ENCODE measurements at places on chromosomes 2 and 18.

DNA sequence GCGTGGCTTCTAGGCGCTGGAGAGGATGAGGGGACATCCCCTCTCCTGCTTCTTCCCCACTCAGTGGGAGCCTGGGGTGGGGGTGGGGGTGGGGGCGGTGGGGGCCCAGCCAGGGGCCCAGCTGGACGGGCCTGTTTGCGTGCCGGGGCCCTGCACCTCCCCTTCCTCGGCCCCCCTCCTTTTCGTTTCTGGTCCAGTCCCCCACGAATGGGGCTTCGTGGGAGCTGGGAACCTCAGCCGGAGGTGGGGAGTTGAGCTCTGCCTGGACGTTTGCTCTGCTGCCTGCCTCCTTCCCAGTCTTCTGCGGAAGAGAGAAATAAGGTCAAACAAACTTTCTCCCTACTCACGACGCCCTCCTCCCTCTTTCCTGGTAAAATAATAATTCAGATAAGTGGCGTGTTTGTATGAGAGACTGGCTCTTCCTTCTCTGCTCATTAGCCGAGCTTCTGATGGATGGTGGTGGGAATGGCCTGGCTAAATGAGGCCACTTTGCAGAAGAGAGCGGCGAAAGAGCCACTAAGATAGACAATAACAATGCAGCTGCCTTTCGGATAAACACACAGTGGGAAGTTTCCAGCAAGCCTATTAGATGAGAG lies 782 bp downstream of the MTA3 start:
- peak; percentile 26 for DNase-seq

DNA sequence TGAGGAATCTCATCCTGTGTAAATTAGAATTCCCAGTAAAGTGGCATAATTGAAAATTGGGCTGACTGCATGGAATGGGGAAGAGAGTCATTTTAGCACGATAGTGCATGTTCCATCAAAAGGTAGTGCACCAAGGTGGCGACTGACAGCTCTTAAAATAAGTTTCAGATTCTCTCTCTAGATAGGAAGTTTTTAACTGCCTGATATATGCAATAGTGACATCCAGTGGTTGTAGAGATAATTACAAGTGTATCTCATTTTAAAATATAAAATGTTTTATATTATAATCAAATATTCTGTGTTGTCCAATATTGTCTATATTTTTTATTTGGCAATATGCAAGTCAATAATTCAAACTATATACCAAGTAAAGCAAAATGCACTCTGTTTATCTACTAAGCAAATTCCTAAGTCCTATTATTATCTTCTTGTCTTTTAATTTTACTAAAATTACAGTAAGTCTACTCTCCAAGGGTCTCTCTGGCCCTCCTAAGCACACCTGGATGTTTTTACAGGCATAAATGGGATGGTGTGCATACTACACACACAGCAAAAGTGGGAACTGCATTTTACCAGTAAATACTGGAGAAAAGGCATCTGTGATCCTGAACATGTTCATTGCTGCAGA lies 397.7 kb upstream of the HNRNPA3 start:
- DNase-seq = peak; percentile 44

DNA sequence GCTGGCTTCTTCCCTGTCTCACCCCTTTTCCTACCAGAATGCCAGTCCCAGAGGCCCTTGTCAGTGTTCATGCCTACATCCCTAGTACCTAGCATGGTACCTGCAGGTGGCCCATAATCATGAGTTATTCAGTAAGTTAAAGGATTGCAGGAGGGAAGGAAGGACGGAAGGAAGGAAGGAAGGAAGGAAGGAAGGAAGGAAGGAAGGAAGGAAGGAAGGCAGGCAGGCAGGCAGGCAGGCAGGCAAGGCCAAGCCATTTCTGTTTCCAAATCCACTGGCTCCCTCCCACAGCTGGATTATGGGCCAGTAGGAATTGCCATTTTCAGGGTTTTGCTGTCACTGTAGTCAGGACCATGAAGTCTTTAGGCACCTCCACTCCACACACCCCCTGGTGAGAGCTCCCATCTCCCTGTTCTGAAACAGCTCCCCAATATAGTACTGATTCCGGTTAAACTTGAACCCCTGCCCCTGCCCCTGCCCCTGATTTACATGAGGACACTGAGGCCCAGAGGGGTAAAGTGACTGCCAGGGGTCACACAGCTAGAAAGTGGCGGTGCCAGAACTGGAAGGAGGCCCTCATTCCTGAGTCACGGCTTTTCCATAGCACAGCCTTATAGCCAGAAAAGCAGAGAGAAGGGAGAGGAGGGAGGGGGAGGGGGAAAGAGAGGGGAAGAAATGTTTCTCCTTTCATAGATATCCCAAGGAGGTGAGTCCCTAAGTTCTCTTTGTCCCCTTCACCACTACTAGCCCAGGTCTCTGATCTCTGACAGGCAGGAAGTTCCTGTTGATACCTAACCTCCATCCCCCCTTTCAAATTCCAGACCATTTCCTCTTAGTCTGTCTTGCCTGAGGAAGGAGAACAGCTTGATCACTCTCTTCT lies 12.2 kb upstream of the TNS1 start:
- DNase-seq = no peak

DNA sequence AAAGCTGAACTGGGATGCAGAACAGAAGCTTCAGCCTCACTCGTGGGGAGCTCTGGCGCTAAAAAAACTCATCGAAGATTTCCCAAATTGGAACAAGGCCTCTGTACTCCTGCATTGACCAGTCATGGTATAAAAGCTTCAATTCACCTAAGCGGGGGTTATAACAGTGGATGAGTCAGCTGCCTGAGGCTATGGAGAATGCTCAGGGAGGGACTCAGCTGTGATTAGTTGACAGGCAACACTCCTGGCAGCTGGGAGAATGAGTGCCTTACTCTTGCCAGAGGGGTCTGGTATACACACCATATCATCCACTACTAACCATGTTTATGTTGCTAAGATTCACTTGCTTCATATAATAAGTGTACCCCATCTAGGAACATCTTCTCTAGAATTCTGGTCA lies 350.6 kb upstream of the VRK2 start:
- no peak for DNase-seq

- no peak for DNase-seq
These were observed 184.6 kb downstream of the CYP26B1 start for GRCh38 chr2:71962911-71963694.

All from NCI-H2081 treated with DMSO at 0.1 percent for 48 hours (cell line).